Stimulated activated CD8-positive, alpha-beta memory T cell treated with anti-CD3 and anti-CD28 coated beads, Interleukin-7, amount 100 ng/mL, for 48 hours (primary cell): ENCODE measurements at places on chromosomes 12 and 14.

DNA sequence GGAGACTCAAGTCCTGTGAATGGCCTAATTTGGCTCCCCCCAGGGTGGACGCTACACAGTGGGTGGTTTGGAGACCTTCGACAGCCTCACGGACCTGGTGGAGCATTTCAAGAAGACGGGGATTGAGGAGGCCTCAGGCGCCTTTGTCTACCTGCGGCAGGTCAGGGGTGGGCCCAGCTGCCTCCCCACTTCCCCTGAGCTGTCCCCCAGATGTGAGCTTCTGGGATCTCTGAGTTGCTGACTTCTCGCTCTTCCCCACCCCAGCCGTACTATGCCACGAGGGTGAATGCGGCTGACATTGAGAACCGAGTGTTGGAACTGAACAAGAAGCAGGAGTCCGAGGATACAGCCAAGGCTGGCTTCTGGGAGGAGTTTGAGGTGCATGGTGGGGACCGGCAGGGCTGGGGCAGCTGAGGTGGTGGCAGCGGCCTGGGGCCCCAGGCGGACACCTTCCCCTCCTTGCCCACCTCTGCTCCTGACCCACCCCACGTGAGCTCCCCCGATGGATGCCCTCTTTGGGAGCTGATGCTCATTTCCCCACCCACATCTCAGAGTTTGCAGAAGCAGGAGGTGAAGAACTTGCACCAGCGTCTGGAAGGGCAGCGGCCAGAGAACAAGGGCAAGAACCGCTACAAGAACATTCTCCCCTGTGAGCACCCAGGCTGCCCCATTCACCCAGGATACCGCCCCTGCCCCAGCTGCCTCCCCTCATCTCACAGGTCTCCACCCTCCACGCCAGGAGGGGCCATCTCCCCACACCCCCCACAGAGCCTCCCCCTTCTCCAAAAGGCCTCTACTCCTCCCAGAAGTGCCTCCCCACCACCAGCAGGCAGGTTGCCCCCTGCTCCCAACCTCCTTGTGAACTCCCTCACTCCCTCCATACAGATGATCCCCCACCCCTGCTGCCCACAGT is 4.2 kb downstream of the PTPN6 start:
- DNase-seq: no peak

DNA sequence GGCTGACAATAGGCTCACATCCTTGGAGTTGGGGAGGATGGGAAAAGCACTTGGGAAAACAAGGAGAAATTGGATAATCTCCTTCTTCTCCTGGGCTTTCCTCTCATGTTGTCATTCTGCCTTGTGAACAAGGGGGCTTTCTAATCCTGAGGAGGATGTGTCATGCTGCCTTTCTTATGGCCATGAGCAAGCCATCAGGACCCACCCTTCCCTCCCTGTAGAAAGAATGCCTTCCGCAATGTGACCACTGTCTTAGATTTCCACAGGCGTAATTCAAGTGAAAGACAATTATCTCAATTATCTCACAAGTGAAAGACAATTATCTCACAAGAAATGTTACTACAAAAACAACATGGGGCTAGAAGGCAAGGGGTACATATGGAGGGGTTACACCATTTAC is 3.0 kb upstream of the OR6S1 start:
- no peak for DNase-seq

DNA sequence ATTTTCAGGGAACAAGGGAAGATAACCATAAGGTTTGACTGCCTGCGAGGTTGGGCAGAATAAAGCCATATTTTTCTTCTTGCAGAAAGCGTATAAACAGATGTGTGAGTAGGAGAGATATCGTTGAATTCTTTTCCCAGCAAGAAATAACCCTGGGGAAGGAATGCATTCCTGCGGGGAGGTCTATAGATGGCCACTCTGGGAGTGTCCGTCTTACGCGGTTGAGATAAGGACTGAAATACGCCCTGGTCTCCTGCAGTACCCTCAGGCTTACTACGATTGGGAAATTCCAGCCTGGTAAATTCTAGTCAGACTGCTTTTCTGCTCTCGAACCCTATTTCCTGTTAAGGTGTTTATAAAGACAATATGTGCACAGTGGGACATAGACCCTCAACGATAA is 225.0 kb downstream of the LRIG3 start:
- no peak for DNase-seq

DNA sequence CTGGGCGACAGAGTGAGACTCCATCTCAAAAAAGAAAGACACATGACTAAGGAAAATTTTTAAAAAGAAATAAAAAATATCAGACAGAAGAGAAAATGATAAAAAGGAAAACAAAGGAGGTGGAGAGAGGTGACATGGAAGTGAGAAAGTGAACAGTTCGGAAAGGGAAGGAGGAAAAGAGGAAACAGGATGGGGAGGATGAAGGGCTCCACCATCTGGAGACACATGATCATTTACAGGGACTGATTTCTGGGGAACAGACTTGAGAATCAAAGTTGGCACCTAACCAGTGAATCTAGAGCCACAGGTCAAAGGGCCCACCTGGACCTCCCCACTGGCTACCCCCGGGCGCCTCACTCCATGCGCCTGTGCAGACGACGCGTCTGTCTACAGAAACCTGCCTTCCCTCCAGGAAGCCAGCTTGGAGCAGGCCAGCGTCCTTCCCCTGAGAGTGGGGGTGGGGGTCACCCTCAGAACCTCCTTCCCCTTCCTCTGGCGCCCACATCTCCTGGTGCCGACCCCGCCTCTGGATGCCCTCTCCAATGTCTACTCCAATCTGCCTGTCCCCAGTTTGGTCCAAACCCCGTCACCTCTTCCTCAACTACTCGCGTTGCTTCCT is 60.5 kb downstream of the AMN start:
- DNase-seq: no peak

- no peak for DNase-seq
Observed at GRCh38 chr12:32248441-32249140, 141.9 kb downstream of the BICD1 start.

DNA sequence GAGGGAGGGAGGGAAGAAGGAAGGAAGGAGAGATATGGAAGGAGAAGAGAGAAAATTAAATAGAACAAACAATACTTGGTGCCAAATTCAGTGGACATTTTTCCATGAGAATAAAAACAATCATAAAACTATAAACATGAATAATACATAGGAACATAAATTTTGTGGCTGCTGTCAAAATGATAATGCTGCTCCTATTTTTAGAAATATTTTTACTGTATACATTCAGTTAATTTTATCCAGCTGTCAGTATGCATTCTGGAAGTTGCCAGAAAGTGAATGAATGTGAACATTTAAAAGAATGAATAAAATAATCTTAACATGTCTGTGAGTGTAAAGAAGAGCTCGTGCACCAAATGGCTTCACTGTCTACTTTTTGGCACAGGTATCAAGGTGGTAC is 13.9 kb upstream of the PCED1B start:
- no peak for DNase-seq

DNA sequence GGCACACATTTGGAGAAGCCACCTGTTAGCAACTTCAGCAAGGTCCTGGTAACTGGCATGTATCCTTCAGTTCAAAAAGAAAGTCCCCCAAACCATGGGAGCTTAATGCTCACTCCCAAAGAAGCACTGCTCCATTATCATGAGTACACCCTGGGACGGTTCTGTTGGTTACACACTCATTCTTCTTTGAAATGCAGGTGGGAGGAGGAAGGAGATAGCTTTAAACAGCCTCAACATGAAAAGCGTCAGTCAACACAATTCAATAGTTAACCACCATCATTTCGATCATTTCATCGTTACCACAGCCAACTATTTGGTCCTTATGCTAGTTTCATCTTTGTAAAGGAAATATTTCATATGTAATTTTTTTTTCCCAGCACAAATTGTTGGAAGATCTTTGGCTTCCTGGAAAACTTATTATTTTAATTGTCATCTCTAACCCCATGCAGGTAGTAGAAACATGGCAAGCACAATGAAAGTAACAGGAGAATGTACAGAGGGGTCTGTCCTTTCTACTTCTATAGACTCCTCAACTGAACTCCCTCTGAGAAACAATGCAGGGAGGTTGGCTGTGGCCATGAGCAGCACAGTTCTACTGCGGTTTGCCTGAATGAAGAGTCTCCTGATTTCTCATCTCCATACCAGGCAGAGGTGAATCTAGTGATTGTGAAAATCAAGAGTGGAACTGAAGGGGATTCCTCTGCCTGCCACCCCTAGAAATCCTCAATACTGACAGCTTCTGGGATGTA is 196.4 kb upstream of the FOXN3 start:
- DNase-seq: no peak

GRCh38 chr14:37246427-37246829 is 48.7 kb downstream of the MIPOL1 start:
- no peak for DNase-seq

DNA sequence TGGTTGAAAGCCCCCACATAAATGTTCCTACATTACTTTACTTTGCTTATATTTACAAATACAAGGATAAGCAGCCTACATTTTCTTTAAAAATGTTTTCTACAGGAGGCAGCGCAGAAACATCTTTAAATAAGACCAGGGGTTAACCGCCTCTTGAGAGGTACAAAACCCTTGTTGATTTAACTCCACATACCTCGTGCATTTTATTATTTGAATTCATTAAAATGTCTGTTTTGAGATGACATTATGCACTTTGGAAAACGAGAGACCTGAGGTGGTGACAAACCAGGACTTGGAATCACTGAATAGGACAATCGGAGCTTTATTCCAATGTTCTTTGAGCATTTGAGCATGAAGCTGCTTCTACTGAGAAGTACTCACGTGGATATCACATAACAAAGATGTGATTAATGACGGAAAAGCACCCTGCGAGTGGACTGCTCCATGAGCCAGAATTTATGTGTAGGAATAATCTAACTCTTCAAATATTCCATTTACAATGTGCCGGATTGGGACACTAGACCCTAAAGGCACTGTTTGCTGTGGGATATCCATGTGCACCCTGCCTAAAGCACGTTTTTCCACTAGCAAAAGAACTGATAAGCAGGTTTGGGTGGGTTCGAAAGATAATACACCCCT is 746 bp upstream of the DUSP16 start:
- DNase-seq: no peak

GRCh38 chr12:82862069-82862841 is 175.5 kb downstream of the TMTC2 start:
- DNase-seq: no peak

DNA sequence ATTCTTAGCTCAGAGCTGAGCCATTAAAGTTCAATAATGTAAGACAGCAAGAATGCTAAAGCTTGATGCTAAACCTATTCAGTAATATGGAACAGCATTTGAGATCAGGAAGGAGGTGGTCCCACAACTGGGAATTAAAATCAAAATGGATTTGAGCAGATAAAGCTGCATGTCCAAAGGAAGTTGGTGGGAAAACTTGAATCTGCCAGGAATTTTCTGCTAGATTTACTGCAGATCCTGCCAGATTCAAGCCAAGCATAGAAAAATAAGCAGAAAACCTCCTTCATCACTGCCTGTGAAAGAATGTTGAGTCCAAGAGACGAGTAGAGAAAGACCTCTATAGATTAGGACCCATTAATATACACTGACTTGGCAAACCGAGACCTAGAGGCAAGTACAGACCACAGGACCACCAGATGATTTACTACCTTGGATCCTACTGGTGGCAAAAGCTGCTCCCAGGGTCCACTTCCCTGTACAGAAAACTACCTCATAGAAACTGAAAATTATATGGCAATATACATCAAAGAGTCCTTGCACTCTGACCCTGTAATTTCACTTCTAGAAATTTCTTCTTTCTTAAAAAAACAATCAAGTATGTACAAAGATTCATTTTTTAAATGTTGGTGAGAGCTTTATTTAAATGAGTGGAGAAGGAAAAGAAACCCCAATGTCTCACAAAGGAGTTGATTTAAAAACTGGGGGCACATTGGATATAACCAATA is 263.2 kb downstream of the DAD1 start:
- no peak for DNase-seq

DNA sequence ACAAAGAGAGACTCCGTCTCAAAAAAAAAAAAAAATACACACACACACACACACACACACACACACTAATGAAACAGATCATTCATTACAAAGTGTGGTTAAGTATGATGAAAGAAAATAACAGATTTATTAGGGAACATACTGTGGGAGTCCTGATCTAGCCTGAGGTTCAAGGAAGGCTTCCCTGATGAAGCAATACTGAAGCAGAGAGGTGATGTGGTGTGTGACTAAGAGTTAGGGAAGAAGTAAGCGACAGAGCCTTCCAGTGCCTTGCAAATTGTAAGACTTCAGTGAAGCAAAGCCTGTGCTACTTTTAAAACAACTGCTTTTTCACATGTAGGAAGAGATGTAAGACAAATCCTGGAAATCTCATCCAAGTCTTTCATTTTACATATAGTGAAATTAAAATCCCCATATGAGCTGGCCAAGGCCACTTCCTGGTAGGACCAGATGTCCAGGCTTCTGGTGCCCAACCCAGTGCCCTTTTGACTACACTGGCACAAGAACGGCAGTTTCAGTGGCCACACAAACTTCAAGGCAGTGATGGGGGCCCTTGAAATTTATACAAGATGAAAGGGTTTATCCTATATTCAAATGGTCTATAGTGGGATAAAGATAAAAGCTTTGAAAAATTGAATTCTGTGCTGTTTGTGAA is 86.2 kb downstream of the STON2 start:
- no peak for DNase-seq

- no peak for DNase-seq
Observed at GRCh38 chr14:66483322-66483721, 2.8 kb upstream of the CCDC196 start.

DNA sequence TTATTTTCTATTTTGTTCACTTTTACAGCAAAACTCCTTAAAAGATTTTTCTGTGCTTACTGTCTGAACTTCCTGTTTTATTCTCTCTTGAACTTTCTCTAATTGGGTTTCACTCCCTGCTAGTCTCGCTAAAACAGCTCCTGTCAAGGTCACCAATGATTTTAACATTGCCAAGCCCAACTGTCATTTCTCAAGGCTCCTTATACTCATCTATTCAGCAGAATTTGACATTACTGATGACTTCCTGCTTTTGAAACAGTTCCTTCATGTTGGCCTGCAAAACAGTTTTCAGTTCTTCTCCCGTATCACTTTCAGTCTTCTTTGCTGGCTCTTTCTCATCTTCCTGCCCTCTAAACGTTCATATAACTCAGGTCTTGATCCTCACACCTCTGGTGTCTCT is 268.5 kb upstream of the USP15 start:
- DNase-seq: no peak

DNA sequence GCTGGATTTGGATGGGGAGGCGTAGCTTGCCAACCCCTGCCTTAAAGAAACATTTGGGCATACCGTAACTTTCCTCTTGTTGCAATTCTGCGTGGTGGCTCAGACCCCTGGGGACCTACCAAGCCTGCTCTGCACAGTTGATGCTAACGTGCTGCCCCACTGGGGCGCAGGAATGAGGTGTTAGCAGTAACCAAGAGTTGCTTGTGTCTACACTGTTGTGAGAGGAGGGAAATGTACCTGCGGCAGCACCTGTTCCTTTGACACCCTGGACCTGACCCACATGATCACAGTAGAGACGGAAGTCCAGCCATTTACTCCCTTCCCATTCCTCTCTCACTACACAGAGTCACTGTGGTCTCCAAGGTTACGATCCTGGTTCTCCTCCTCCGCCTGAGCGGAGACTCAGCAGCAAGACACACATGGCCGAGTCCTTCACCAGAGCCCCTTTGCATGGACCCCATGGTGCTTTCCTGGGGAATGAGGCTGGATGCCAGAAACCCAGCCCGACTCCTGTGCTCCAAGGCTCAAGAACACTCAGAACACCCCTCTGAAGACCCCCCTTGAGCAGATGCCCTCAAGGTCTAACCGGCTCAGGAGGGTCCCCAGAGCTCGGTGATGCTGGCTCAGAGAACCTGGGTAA is 84.8 kb downstream of the FBXL14 start:
- no peak for DNase-seq

GRCh38 chr12:130254461-130255276 is 83.0 kb upstream of the PIWIL1 start:
- no peak for DNase-seq
